ENCODE measurements at places on chromosomes 3 and 15.

DNA sequence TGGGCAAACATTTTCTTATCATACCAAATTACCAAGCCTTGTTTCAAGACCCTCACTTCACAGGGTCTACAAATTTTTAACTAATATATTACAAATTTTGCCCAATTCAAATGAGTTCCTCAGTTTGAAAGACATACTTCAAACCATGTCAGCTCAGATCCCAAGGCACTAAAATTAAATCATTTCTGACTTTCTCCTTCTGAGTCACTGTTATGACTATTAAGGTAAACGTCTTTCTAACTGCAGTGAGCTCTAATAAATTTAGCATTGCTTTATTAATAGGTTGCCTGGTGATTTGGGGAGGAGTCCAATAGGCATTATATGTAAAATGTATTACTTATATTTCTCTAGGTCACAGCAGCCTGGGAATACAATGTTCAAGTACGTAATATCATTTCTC lies 158.2 kb upstream of the ARHGEF26 start:
- DNase-seq: no peak

- no peak for DNase-seq
Measured at GRCh38 chr15:99187936-99188335, 61.4 kb downstream of the TTC23 start.

DNA sequence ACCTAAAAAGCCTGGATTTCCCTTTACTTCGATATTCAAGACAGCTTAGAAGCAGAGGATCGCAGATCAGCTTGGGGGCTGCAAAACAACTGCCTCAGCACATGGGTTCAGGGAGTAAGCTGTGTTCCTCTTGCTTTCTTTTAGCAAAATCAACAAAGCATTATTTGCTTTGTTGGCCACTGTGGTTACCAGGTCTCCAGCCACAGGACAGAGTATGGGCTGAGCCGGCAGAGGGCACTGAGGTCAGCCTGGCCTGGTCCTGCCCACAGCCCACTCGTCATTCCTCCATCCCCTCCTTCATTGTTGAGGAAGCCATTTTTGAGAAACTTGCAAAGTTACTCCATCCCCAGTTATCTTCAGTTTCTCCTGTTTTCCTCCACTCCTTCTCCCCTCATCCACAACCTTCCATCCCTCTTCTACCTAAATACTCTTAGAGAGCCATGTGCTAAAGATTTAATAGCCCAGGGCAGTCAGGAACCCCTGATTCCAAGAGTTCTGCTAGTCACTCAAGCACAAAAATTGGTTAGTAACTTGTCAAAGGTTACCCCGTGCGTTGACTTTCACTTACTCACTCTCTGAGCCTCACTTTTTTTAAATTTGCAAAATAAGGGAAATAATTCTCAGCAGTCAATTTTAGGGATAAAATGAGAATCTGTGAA lies 60.0 kb upstream of the HES1 start:
- no peak for DNase-seq

GRCh38 chr3:1072041-1072440 lies 20.8 kb upstream of the CNTN6 start:
- no peak for DNase-seq

GRCh38 chr3:53158765-53159155 lies 2.2 kb upstream of the PRKCD start:
- DNase-seq: no peak

GRCh38 chr15:60568301-60568742 lies 89.4 kb upstream of the ICE2 start:
- no peak for DNase-seq

DNA sequence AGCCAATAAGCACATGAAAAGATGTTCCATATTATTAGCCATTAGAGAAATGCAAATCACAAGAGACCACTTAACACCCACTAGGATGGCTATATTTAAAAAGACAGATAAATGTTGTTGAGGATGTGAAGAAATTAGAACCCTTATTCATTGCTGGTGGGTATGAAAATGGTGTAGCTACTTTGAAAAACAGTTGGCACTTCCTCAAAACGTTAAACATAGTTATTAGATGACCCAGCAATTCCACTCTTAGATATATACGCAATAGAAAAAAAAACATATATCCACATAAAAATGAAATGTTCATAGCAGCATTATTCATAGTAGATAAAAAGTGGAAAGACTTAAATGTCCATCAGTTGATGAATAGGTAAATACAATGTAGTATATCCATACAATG lies 47.1 kb upstream of the TERB2 start:
- DNase-seq: no peak

DNA sequence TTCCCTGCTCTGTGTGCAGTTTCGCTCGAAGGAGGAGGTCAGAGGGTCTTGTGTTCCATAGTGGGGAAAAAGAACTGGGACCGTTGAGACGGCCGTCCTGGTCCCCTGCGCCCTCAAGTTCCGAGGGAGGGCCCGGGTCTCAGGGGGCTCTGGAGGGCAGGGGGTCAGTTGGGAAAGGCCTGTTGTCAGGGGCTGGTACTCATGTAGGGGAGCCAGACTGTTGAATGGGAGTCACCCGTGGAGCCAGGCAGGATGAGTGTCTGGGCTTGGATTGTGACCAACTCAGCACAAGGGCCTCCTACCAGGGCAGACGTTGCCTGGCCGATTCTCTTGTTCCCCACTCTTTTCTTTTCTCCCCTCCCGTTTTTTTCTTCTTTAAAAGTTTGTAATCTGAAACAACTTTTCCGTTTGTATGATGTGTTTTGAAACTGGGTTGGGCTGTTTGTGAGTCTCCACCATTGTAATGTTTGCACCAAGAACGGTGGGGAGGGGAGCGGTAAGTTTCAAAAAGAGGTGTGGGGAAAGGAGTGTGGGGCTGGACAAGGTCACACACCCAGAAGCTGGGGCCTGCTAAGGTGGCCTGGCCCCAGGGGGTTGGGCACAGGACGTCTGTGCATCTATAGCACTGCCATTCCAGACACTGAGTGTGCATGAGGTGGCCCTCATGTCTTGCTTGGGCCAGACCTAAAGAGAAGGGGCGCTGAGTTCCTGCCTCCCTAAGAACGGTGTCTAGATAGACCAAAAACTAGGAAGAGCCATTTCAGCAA lies 1.1 kb downstream of the CMTM7 start:
- DNase-seq: no peak

- no peak for DNase-seq
Measured at GRCh38 chr3:89101251-89101650, 6.2 kb upstream of the EPHA3 start.

DNA sequence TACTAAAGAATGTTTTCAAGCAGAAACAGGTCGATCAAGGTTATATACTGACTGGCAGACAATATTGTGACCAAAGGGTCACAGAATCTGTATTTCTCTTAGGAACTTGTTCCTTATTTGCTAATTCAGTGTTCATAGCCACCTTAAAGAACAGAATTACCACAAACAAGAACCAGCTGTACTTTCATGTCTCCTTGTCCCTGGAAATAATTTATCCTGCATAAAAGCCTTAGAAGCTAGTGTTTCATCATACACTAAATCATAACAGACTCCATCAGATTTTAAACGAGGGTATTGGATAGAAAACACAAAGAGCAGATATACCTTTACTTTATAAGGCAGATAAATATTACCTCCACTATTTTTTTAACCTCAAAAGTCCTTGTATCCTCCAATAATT lies 6.4 kb downstream of the DNAJC19 start:
- DNase-seq: no peak

- no peak for DNase-seq
Measured at GRCh38 chr3:193794002-193794881, 201.2 kb downstream of the OPA1 start.

- no peak for DNase-seq
Measured at GRCh38 chr3:122535964-122536631, 21.4 kb upstream of the KPNA1 start.

DNA sequence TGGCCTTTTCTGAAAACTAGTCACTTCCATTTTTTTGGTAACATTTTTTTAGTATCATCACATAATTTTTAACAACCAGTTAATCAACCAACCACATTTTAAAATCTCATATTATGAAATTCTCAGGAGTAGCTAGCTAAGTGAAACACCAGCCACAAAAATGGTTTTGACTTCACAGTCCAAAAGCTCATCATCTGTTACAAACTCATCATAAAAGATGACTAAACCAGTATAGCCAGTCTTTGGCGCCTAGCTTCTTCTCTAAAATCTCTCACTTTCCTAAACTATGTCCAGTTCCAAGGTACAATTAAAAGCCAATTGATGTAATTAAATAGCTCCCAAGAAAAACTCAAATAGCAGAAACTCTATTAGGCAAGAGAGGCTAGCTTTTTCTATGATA lies 88.2 kb upstream of the ZNF385D start:
- no peak for DNase-seq

GRCh38 chr3:132629928-132630327 lies 29.7 kb downstream of the ACAD11 start:
- no peak for DNase-seq

- DNase-seq: no peak
Measured at GRCh38 chr15:27486683-27487647, 516.0 kb downstream of the GABRG3 start.
